Fibroblast of the aortic adventitia (primary cell): ENCODE measurements at places on chromosomes 1 and 21. TPM values are rescaled to one million over a fixed set of nuclear protein-coding genes. Genes with fewer than 3 reads are reported as not detected.

SIK1 gene
- total RNA-seq = 4.4 TPM in 1 of 2 replicates, not detected in the other

TCP10L gene
- 0.45 TPM in 1 of 2 replicates, not detected in the other for total RNA-seq

SEC16B gene
- 1.6 and 4.8 TPM in 2 replicates for total RNA-seq

IVL gene
- total RNA-seq = not detected in 2 replicates

CASQ2 gene
- not detected in 2 replicates for total RNA-seq

DNA sequence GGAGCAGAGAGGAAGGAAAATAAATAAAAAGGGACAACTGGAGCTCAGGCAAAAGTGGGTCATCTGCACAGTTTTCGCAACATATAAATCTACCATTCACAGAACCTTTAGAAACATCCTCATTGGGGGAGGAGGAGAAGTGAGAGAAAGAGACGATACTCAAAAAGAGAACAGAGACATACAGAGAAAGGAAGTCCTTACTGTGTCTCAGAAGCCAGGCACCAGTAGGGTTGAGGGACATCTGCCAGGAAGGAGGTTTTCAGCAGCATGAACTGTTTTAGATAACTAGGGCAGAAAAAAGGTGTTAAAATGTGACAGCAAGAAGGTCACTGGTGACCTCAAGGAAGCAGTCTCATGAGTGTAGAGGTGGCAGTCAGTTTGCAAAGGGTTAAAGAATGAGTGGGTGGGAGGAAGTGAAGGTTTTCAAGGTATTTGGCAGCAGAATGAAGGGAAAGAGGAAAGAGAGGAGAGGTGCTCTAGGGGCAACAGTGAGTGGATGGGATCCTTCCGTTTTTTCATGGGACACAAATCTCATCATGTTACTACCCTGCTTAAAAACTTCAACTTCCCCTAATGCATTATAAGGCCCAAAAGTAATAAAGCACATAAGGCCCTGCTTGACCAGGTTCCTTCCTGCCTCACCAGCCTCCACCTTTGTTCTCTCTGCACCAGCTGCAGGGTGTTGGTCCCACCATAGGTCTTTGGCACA, 9.5 kb downstream of the JAK1 start:
- DNase-seq = no peak

DNA sequence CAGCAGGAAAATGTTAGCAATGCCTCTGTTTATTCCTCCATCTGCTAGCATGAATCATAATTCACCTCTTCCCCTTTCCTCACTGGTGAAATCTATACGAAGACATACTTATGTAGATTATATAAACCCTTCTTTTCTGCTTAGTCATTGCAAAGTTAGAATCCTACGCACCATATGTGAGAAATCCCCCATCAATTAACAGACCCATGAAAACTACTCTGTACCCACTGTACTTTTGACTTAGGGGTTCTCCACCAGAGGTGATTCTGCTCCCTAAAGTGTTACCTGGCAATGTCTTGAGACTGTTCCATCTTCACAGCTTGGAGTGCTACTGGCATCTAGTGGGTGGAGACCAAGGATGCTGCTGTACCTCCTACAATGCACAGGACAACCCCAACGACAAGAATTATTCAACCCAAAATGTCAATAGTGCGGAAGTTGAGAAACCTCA, 49.6 kb upstream of the KCTD3 start:
- peak; percentile 43 for DNase-seq

GRCh38 chr1:3917761-3918160, 17.7 kb upstream of the C1orf174 start:
- DNase-seq = no peak

- no peak for DNase-seq
Measured at GRCh38 chr1:184019069-184019468, 18.5 kb downstream of the COLGALT2 start.

DNA sequence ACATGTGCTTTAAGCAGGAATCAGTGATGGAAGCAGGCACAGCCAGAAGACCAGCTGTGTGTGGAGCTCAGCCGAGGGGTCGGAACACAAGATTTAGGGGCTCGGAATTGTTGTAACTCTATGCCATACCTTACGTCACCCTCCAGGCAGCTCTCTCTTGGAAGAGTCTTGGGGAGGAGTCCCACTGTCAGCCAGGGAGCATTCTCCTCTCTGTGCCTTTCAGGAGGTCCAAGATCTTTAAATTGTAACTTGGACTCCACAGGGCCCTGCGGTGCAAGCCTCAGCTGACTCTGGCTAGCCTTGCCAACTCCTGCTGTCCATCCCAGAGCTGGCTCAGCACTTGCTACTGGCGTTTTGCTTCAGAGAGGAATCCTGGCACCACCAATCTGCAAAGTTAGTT, 26.4 kb upstream of the ROR1 start:
- peak; percentile 57 for DNase-seq

GRCh38 chr1:94160811-94161210, 39.9 kb upstream of the ABCA4 start:
- DNase-seq = peak; percentile 57

DNA sequence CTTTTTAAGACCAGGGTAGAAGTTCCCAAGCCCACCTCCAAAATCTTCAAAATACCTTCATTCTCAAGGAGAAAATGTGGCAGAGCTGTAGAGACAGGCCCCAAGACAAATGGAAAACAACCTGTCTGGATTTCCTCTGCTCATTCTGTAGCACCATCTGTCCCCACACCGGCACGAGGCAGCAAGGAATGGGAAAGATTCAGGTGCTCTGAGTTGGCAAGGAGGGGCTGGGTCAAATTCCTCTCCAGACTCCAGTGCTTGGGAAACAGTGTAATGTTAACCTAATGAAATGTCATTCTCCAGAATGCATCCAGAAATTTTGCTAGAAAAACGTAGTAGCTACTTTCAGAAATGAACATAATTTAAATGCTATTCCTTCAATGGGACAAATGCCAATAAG, 9.3 kb downstream of the PABPC4 start:
- DNase-seq = no peak

GRCh38 chr1:204453141-204453772, 41.3 kb downstream of the PIK3C2B start:
- DNase-seq = no peak

DNA sequence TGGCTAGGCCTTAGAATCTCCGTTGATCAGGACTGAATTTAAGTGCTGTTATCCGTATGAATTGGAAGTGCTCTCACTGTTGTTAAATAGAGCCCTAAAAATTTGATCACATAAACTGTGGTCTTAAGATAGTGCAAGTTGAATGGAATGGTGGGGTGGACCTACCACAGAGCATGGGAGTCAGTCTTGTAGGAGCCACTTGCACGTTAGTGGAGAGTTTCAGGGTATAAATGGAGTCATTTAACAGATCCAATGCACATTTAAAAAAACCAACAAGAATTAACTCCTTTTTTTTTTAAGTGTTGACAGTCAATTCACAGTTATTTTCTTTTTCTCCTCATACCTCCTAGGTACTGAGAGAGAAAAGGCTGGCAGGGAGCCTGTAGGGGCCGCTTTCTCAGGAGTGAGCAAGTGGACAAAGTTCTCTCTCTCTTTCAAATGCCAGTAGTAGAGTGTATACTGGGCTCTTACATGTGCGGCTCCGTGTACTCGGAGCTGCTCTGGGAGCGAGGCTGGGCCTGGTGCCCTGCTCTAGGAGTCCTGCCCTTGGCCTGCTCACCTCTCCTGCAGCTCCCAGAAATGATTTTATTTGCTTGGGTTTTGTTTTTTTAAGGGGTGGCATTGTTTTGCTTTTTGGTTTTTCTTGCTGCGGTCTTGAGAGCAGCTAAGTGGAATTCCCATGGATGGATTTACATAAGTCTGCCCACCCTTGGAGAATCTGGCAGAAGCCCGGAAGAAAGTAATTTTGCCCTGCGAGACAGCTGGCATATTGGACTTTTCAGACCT, 91.3 kb downstream of the ATP5PO start:
- DNase-seq = peak; percentile 23

DNA sequence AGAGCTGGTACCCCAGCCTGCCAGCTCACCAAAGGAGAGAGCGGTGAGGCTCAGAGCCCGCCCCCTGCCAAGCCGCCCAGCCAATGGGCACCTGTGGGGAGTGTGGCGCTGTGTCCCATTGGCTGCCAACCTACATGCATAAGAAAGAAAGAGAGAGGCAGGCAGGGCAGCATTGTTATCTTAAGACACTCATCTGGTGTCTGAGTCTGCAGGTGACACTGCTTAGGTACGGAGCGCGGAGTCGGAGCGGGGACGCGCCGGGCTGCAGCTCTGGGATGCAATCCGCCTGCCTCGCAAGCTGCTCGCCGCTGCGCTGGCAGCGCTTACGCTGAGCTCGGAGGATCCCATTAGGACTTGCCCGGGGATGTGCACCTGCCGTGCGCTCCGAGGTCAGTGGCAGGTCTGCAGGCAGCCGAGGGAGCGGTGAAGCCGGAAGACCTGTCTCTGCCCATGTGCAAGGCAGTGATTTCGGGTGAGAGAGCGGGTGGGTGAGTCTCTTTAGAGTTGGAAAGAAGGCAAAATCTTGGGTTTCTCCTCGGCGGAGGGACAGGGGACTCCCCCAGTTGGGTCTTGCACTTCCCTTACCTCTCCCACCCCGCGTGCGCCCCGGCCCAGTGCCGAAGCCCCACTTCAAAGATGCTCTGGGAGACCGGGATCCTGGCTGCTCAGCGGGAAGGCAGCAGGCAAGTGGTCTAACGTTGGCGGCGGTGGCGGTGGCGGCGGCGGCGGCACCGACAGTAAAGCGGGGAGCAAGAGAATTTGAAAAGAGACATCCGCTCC, at the start of gene BRINP2:
BRINP2 (plus strand) TSS at position 203 of the 780 bp plus-strand sequence. CDS start 58,919 bp downstream, outside the sequence.
- peak; percentile 3 for DNase-seq

- DNase-seq = no peak
Measured at GRCh38 chr1:174324939-174325338, 122.8 kb upstream of the GPR52 start.

DNA sequence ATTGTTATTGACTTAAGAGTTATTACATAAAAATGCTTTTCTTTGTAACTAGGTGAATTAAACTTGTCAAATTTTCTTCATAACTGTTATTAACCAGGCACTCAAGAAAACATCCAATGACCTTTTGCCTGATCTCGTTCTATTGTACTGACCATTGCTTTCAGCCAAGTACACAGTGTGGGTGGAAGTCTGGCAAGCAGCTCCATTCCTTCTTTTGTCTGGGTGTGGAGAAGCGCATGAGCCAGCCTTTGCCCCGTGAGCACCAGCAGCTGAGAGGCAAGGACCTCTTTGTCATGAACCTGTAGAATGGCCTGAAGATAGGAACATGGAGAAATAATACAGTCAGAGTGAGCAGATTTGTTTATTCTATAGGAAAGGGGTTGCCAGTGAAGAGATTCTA, 57.5 kb downstream of the IARS2 start:
- peak; percentile 68 for DNase-seq

GRCh38 chr1:33824971-33825370, 38.9 kb upstream of the HMGB4 start:
- DNase-seq = no peak

DNA sequence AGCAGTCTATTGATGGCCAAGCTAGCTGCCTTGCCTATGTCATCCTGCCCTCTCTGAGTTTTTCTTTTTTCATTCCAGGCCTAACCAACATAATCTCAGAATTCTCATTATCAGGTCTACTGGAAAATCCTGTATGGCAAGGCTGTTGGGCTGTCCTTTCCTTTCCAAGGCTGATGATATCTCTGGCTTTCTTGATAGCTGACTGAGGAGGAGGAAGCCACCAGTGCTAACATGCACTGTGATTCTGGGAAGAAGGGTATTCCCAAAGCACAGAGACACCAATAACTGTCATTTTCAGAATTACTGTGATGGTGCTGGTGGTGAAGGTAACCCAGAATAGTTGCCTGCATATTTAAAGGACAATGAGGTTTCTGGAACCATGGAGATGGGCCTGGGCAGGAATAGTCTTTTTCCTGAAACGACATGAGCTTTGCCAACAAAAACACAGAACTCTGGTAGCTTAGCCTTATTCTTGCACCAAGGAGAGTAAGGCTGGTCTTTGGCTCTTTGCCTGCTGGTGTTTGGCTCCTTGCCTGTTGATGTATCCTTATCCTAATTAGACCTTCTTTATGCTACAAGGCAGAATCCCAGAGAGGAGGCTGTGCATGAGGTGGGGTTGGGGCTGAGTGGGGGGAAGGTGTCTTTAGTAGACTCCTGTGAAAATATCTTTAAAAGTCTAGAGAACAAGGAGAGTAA, 157.4 kb downstream of the TNFSF18 start:
- peak; percentile 49 for DNase-seq

- DNase-seq = no peak
Measured at GRCh38 chr21:42580793-42581321, 67.2 kb downstream of the SLC37A1 start.

DNA sequence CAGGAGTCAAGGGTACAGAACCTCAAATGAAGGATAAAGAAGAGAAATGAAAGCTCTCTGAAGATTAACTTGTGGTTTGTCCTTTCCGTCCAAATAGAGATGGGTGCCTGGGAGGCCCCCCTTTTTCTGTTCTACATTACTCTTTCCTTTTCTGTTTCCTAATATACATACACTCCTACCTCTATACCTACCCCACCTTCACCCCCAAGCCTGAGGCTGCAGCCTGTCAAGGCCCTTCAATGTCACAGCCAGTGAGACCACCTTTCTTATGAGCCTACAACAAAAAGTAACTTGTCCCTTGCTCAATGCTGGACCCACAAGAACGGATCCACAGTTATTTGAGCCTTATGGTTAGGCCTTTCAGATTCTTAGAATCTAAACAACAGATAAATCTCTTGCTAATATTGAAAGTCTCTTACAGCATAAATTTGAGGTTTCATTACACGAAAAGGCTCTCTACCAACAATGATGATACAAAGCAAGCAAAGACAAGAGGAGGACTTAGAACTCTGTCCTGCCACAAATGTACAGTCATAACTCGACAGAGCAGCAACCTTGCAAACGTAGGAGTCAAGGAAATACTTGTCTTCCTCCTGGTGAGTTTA, 4.1 kb upstream of the TRAF3IP3 start:
- DNase-seq = no peak

DNA sequence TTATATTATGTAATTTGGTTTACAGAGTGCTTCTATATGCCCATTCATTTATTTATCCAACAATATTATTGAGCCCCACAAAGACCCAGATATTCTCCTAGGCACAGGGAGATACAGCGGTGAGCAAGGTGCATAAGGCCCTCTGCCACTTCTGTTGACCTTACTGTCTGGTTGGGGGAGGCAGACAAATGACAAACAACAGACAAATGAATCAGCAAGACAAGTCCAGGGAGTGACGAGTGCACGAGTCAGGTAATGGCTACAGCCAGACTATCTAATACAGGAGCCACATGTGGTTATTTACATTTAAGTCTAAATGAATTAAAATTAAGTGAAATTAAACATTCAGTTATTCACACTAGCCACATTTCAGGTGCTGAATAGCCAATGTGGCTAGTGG, 22.0 kb upstream of the BCAR3 start:
- no peak for DNase-seq

GRCh38 chr1:224519874-224520273, 85.3 kb upstream of the WDR26 start:
- DNase-seq = peak; percentile 47

DNA sequence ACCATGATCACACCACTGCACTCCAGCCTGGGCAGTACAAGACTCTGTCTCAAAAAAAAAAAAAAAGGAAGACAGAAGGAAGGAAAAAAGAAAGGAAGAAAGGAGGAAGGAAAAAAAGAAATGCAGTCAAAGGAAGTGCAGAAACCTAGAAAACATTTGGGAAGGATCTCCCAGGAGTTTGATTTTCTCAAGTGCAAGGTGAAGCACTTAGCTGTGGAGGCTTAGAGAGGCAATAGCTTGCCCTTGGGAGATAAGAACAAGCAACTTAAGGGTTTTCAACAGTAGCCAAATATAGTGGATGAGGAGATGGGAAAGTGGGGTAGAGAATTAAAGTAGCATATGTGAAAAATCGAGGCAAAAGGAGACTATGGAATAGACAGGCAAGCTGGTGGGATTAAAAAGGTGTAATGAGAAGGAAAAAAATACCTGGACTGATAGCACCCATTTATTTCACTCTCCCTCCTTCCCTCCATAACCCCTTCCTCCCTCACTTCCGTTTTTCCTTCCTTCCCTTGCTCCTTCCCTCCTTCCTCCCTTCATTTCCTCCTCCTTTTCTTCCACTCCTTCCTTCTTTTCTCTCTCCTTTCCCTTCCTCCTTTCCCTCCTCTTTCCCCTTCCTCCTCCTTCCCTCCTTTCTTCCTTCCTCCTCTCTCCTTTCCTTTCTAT, 6.8 kb upstream of the FAM89A start:
- DNase-seq = no peak
